ENCODE measurements at places on chromosomes 11 and 22. TPM values are rescaled to one million over a fixed set of nuclear protein-coding genes. Genes with fewer than 3 reads are reported as not detected.

The OAF gene
- 5.3 TPM for total RNA-seq

The OR8J1 gene
- total RNA-seq, result not detected

The LRRC75B gene
- total RNA-seq, result 0.92 TPM

The DNAJB7 gene
- not detected for total RNA-seq

The CECR2 gene
- 0.05 TPM for total RNA-seq

The CRYBA4 gene
- total RNA-seq, result not detected

The GCAT gene
- 8.6 TPM for total RNA-seq

The NOX4 gene
- total RNA-seq, result not detected

The OR5T2 gene
- total RNA-seq, result not detected

The PRG3 gene
- total RNA-seq, result not detected

The OR10A3 gene
- total RNA-seq, result not detected

The DEFB131B gene
- not detected for total RNA-seq

The METTL15 gene
- total RNA-seq, result 10.2 TPM
